ENCODE measurements at places on chromosomes 3 and 15.

GRCh38 chr3:123520656-123521055 lies 64.2 kb downstream of the HACD2 start:
- DNase-seq, result no peak

DNA sequence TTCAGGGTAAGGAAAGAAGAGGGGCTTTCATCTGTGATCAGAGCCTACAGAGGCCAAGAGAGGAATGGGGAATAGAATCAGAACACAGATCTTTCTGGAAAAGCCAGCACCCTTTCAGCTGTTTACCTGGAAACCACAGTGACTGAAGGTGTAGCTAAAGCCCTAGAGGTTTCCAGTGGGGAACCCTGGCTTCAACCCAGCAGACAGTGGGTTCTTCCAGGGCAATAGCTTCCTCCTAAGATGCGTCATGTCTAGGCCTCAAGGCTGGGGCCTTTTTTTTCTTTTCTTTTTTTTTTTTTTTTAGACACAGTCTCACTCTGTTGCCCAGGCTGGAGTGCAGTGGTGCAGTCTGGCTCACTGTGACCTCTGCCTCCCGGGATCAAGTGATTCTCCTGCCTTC lies 3.1 kb upstream of the CPNE9 start:
- DNase-seq, result no peak

- DNase-seq, result no peak
Measured at GRCh38 chr3:105948101-105948500, 79.3 kb upstream of the CBLB start.

- DNase-seq, result no peak
Measured at GRCh38 chr3:25907081-25907480, 117.2 kb downstream of the OXSM start.

- no peak for DNase-seq
Measured at GRCh38 chr15:68784206-68784605, 36.5 kb downstream of the ANP32A start.

DNA sequence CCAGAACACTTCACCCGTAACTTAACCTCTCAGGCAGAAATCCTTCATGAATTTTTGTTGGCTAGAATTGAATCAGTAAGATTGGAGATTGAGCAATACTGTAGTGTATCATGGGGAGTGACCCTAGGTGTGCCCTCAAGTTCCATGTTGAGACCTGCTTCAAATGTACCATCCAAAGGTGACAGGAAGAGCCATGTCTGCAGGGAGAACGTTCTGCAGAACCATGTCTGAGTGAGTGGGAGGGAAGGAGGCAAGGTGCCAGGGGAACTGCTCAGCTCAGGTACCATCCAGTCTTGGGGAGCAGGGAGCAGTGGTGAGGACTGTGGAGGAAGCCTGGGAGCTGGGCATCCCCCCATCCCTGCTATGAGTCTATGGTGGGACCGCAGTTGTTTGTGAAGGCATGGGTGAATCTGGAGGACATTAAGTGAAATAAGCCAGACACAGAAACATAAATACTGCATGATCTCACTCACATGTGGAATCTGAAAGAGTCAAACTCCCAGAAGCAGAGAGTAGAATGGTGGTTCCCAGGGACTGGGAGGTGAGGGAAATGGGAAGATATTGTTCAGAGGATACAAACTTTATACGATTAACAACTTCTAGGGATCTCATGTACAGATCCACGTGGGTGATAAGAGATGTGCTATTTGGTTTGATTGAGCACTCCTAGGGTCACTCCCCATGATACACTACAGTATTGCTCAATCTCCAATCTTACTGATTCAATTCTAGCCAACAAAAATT lies 23.3 kb downstream of the CFAP161 start:
- no peak for DNase-seq

- no peak for DNase-seq
Measured at GRCh38 chr15:89647191-89647851, 7.9 kb downstream of the KIF7 start.
